ENCODE measurements at places on chromosomes 12 and 14.

DNA sequence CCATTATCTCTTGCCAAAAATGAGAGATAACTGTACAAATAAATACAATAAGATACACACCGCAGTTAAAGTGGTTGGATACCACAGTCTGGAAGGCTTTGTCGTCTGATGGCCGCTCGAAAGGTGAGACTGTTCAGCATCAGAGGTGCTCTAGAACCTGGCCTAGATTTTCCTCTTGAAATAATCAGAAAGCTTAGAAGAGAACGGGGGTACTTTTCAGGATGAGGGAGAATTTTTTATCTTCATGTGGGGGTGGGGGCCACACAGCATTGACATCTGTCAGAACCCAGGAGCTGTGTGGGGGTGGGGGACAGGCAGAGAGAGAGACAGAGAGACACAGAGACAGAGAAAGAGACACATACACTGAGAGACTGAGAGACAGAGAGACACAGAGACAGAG lies 90.5 kb downstream of the GALNT9 start:
- DNase-seq = no peak

GRCh38 chr12:30988646-30989286 lies 62.2 kb downstream of the TSPAN11 start:
- DNase-seq = no peak

- no peak for DNase-seq
Measured at GRCh38 chr14:99035712-99036610, 236.0 kb downstream of the BCL11B start.

DNA sequence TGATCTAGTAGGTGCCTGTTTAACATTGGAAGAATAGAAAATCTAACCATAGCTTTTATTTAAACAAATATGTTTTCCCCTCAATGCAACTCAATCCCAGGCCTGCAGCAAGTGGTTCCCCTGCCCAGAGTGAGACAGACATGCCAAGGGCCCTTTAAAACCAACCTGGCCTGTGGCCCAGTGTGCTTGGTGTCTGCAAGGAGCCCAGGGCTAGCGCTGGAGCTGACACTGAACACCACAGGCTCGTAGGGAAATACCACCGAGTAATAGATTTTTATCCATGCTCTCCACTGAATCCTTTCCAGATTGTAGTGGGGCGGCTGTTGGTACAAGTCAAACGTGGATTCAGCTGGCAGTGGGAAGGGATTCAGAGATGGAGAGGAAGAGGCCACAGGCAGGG lies 95.6 kb upstream of the NRXN3 start:
- DNase-seq = no peak

DNA sequence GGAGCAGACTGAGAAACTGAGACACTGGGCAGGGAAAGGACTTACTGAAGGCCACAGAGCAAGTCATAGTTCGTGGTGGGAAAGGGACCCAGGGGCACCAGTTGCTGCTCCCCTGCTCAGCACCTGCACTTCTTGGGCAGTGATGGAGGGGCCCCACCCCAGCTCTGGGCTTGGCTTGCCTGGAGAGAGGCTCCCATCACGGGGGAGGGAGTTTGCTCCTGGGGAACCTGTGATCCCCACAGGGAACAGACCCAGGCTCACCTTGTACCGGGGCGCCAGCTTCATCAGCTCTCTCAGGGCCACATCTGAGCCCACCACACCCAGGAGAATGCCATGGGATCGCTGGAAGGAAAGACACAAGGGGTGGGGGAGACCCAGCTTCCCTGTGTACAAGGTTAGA lies 39.8 kb downstream of the CACNA2D4 start:
- DNase-seq = no peak

DNA sequence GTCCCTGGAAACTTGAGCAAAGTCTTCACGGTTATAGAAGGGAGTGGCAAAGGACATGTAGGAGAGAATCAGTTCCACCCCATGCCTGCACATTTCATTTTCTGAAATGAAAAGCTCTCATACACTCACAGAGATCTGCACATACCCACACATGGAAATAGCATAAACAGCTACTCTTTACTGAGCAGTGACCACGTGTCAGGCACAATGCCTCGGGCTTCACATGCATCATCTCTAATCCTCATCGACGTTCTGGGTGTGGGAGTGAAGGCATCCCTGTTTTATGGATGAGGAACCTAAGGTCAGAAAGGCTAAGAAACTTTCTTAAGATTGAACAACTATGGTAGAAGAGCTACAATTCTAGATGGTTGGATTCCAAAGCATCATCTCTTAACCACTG lies 198.8 kb downstream of the DAD1 start:
- DNase-seq = no peak

GRCh38 chr12:86914721-86915120 lies 658.5 kb upstream of the MGAT4C start:
- no peak for DNase-seq

DNA sequence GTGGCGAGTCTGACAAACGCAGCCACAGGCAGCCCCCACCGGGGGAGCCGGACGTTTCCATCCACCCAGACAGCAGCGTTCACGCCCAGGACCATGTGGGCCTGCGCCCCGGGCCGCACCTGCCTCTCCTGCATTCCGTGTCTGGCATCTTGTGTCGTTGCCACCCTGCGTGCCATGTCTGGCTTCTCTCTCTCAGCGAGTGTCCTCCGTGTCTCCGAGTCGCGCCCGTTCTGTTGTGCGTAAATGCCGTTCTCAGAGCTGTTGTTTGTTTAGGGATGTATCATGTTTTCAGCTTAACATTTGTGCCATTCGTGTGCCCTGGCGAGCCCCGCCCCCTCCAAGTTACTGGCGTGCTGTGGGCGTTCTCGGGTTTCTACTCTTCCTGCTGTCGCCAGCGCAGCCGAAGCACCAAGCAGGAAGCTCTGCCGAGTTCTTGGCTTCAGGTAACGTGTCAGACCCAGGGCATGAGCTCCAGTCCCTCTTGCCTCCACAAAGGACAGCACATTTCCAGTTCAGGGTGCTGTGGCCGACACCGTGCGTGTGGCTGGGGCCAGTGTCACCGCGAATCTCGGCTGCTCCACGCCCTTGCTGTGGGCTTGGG lies 34.6 kb downstream of the NOC4L start:
- no peak for DNase-seq

DNA sequence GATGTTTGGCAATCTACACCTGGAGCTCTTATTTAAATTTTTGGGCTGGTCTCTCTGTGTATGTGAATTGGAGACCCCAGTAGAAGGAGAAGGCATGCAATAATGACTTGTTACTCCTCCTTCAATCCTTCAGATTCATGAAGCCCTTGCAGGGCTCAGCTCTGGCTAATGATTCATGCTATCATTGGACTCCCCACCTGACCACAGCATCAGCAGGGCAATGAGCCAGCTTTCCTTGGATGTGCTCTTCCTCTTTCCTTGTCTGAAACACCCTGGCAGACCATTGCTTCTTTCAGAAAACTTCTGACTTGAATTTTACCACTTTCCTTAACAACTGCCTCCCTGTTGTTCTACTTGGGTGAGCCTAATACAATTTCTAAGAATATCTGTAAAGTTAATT lies 1019.2 kb downstream of the AACS start:
- DNase-seq = no peak

DNA sequence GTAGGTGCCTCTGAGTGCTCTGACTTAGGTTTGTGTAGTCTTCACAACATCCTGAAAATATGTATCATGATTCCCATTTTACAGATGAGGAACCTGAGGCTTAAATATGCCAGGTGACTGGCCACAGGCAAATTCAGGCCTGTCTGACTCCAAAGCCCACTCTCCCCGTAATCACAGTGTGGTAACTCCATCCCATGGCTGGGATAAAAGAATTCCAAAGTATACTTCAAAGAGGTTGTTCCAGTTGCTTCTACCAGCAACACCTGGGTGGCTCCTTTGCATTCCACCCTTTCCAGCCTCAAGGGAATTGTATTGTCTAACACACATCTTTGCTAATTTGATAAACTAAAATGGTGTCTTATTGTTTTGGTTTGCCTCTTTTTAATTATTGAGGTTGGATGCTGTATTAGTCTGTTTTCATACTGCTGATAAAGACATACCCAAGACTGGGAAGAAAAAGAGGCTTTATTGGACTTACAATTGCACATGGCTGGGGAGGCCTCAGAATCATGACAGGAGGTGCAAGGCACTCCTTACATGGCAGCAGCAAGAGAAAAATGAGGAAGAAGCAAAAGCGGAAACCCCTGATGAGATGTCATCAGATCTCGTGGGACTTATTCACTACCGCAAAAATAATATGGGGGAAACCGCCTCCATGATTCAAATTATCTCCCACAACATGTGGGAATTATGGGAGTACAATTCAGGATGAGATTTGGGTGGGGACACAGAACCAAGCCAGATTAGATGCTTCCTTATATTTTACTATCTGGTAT lies 9.9 kb upstream of the CHST11 start:
- no peak for DNase-seq

DNA sequence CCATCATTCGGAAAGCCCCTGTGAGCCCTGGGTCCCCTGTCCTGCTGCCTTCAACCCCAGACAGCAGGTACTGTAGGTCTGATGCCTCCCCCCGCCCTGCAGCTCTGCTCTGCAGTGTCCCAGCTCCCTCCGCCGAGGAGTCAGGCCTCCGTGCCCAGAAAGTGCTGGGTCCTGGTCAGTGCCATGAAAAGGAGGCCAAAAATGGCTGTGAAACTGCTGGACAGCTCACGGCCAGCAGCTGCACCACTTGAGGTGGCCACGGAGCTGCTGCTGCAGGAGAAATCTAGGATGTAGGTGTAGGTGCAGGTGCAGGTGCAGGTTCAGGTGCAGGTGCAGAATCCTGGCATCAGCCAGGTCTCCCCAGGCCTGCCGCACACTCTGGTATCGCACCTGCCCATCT lies 196.1 kb downstream of the SLC15A4 start:
- no peak for DNase-seq

- no peak for DNase-seq
Measured at GRCh38 chr12:1531153-1531653, 63.2 kb downstream of the FBXL14 start.

GRCh38 chr14:102362084-102362483 lies 606 bp downstream of the CINP start:
- DNase-seq = no peak

DNA sequence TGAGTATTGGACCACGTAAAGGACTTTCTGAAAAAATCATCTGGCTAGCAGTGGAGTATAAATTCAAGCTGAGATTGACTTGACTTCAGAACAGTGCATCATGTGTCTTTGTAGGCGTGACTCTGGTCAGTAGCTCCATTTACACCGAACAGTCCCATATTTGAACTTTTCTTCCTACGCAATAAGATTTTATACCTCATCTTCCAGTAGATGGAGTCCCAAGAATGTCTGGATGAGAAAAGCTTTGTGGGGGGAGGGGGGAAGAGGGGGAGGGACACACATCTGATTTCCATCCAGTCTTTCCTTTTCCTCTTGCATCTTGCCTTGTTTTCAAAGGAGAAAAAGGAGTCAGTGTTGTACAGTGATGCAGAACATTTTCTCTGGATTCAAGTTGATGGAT lies 241.0 kb downstream of the EMP1 start:
- DNase-seq = no peak

DNA sequence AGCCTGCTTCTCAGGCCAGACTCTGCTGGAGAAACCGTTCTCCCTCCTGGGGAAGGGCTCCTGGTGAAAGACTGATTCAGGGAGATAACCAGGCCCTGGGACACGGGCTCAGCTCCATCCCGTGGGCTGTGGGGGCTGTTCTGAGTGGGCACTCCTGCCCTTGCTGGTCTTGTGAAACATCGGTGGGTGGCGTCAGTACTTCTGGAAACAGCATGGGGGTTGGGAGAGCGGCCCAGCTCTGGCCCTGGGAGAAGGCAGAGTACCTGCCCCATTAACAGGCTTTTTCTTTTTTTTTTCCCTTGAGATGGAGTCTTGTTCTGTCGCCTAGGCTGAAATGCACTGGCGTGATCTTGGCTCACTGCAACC lies 786 bp downstream of the SLC25A47 start:
- DNase-seq = no peak

DNA sequence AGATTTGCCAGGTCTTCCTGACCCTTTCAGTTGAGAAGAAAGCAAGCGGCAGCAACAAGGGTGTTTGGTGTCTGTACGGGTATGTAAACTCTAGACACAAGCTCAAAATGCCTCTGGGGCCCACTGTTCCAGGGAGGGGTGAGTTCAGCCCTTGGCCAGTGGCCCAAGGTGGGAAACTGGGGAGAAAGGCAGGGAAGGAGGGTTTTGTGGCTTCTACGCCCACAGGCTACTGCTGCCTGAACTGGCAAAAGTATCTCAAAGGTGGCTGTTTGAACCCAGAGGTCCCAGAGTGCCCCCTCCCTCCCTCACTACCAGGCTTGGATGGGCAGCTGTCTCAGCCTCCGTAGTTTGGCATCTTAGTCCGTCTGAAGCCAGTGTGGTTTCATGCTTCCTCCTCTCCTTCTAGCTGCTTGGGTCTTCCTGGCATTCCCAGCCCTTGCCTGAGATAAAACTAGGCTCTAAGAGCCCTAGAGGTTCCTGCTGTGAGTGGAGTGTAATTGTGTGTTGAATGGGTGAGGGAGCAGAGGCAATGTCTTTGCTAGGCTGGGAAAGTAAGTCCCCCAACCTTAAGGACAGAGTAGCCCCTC lies 5.5 kb downstream of the HOXC5 start:
- no peak for DNase-seq

- no peak for DNase-seq
Measured at GRCh38 chr12:40738856-40739255, 46.6 kb downstream of the CNTN1 start.

- DNase-seq = no peak
Measured at GRCh38 chr14:74660167-74660566, 48.1 kb upstream of the LTBP2 start.

DNA sequence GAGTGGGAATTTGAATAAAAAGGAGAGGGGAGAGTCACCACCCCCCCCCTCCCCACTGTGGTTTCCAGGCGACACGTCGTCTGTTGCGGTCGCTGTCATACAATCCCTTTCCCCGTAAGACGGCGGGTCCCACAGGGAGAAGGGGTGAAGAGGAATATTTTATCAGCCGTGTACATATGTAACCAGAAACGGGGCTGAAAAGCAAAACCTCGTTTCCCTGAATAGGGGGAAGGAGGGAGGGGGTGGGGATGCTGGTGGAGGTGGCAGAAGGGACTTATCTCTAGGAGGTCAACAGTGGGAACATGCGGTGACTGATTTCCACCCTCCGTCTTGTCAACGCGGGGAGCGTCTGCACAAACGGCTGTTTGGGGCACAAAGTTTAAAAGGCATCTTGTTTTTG lies 171.4 kb downstream of the RBM19 start:
- no peak for DNase-seq

- no peak for DNase-seq
Measured at GRCh38 chr14:100549834-100550625, 37.2 kb downstream of the BEGAIN start.

- DNase-seq = no peak
Measured at GRCh38 chr14:28057359-28058296, 709.0 kb upstream of the FOXG1 start.

Measured in activated naive CD4-positive, alpha-beta T cell (primary cell).